ENCODE measurements at places on chromosomes 1 and 21. TPM values are rescaled to one million over a fixed set of nuclear protein-coding genes. Genes with fewer than 3 reads are reported as not detected.

Gene NTMT2
- not detected for total RNA-seq

Gene ADORA1
- total RNA-seq: 0.65 TPM

Gene PCNX2
- total RNA-seq: 9.1 TPM

Gene CDC42
- 141 TPM for total RNA-seq

Gene ERICH3
- not detected for total RNA-seq

Gene AJAP1
- total RNA-seq: not detected

Gene CD5L
- total RNA-seq: not detected

Gene MYOM3
- total RNA-seq: 5.8 TPM

Gene UTS2
- total RNA-seq: not detected

Gene MROH9
- total RNA-seq: not detected

Gene MTMR11
- total RNA-seq: 6.5 TPM

Gene LHX8
- total RNA-seq: 0.97 TPM

Gene C8B
- not detected for total RNA-seq

Gene C1orf185
- not detected for total RNA-seq

Gene RGS8
- total RNA-seq: not detected

Gene UMODL1
- total RNA-seq: not detected

Gene NHLH1
- 0.38 TPM for total RNA-seq

Gene CLCA2
- not detected for total RNA-seq

Gene NPR1
- total RNA-seq: 0.97 TPM

Gene OPTC
- total RNA-seq: not detected

Gene PRMT6
- total RNA-seq: not detected

Gene CRP
- not detected for total RNA-seq

Gene CDA
- 32.0 TPM for total RNA-seq

Gene DCDC2B
- total RNA-seq: not detected

Gene PEAR1
- total RNA-seq: 6.0 TPM

Gene FCRL6
- not detected for total RNA-seq

Gene APOBEC4
- not detected for total RNA-seq

Gene SPRR1B
- total RNA-seq: not detected

Gene FBXO2
- total RNA-seq: 8.4 TPM

Gene KRTAP13-1
- total RNA-seq: not detected

Gene UBL4B
- not detected for total RNA-seq

Gene CITED4
- total RNA-seq: 103 TPM

Gene SOD1
- 396 TPM for total RNA-seq

Gene CFAP141
- not detected for total RNA-seq

Gene LCE2C
- total RNA-seq: not detected

Gene FCRL1
- total RNA-seq: not detected

Gene TRPM2
- total RNA-seq: 8.0 TPM

Gene DNALI1
- 0.38 TPM for total RNA-seq

Gene RRP15
- 22.3 TPM for total RNA-seq

Gene DTL
- 20.7 TPM for total RNA-seq

Gene BSND
- not detected for total RNA-seq

Gene IL23R
- not detected for total RNA-seq

Gene ATP1A4
- total RNA-seq: not detected
